Immature natural killer cell (primary cell): ENCODE measurements at places on chromosomes 1 and 21.

- DNase-seq = no peak
Measured at GRCh38 chr1:112396653-112397471, 848 bp downstream of the CTTNBP2NL start.

DNA sequence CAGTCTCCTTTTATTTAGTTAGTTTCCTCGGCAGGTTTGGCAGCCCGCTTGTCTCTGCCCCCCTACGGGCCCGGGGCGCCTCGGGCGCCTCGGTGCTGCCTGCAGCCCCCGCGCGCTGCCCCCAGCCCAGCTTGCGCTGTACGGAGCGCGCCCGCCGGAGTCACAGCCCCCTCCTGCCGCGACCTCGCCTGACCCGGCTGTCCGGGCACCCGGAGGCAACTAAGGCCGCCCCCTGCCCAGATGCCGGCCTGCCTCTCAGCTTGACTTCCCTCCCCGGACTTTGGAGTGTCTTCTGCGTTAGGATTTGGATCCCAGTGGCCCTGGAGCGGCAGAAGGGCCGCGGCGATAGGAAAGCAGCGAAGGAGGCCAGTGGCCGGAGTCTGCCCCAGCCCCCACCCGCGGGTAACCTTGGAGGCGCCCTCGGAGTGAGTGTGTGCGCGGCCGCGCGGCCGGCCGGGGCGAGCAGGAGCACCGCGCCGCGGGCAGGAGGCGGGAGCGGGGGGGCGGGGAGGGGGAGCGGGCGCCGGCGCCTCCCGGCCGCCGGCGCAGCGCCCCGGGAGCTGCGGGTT, 7.6 kb downstream of the CDKN2C start:
- peak; percentile 49 for DNase-seq

DNA sequence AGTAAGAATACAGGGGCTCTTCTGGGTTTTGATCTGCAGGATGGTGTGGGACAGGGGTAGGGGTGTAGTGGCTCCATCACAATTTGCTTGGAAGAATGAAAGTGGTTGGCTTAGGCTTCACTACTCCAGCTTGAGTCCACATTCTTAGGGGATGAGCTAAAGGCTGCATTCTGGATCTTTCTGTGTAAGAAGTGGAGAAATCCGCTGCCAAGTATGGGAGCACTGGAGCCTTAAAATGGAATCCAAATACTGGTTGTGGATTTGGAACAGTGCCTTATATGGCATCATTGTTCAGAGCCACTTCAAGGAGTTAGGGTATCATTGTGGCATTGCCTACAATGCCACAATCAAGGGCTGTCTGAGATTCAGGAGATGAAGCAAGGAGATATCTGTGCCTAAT, 187.1 kb downstream of the LMO4 start:
- DNase-seq = no peak

DNA sequence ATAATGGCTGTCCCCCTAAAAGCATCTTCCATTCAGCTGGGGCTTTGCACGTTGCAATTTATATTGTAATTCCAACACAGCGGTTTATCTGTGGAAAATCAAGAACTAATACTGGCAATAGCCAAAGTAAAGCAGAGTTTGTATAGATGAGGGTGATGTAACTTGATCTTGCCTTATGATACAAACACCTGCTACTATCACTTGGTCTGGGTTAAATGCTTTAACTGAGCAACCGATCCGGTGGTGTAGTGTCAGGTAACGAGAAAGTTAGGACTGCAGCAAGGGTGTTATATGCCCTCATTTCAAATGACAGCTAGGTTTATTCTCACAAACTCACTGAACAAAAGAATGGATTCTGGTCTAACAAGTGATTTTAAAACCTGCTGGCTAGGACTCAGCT, 47.3 kb upstream of the PLPPR4 start:
- no peak for DNase-seq

DNA sequence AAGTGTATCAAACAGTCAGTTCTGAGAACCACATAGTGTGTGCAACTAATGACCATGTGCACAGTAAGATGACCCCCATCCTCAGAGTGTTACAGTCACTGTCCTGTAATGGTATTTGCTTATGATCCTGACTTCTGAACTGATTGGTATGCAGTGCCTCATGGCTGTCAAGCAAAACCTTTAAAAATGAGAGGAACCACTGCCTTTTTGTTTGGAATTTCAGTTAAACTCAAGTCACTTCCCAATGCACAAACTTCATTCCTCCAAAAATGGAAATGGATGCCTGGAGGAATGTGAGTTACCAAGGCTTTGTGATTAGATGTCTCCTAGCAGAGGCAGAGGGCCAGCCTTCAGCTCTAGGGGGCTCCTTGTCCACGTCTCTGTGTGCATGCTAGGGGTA, 10.5 kb downstream of the C1orf198 start:
- DNase-seq = no peak

DNA sequence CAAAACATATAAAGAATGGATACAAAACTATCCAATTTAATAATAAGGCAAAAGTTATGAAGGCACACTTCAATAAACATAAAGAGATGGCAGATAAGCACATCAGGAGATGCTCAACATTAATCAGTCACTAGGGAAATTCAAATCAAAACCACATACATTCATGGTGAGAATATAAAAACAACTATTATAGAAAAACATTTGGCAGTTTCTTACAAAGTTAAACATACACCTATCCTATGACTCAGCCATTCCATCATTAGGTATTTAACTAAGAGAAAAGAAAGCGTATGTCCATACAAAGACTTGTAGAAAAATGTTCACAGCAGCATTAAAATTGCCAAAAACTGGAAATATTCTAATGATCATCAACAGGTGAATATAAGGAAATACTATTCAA, 44.3 kb downstream of the KIFAP3 start:
- no peak for DNase-seq

- peak; percentile 63 for DNase-seq
Measured at GRCh38 chr21:34022627-34023335, 50.6 kb upstream of the MRPS6 start.

- no peak for DNase-seq
Measured at GRCh38 chr1:56645677-56646305, 677 bp downstream of the PRKAA2 start.

DNA sequence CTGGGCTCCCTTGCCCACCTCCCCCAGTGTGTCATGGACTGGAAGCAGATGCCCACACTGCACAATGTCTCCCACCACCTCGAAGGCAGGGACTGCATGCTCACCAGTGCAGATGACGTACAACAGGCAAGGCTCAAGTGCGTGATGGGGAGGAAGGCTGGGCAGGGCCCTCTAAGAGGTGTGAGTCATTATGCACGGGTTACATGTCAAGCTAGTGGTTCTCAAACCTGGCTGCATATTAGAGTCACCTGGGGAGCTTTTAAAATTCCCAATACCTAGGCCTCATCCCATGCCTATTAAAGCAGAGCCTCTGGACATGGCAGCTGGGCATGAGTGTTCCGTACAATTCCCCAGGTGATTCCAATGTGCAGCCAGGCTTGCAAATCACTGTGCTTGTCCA, 137.9 kb upstream of the NGF start:
- no peak for DNase-seq

DNA sequence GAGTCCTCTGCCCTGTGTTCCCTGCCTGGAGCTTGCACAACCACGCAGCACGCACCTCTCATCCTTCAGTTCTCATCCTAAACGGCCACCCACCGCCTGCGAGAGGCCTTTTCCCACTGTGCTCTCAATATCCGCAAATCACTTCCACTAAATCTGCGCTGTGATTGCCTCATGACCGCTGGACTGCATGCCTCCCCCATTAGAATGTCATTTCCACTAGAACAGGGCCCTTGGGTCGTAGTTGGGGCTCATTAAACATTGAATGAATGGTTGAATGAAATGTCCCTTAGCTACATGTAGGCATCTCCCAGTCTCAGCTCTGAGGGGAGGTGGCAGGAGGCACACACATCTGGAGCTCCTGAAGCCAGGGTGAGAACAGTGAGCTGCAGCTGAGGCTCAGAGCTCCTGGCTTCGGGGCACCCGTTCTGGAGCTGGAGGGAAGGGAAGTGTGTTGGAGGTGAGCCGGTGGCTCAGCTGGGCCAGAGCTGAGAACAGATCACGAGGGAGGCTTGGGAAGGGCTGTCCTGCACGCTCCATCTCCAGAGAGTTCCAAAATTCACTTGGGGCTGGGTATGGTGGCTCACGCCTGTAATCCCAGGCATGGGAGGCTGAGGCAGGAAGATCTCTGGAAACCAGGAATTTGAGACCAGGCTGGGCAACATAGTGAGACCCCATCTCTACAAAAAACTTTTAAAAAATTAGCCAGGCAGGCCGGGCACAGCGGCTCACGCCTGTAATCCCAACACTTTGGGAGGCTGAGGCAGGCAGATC, 30.4 kb downstream of the TMEM201 start:
- DNase-seq = no peak

- DNase-seq = no peak
Measured at GRCh38 chr1:175894581-175894980, 151.2 kb upstream of the TNR start.

DNA sequence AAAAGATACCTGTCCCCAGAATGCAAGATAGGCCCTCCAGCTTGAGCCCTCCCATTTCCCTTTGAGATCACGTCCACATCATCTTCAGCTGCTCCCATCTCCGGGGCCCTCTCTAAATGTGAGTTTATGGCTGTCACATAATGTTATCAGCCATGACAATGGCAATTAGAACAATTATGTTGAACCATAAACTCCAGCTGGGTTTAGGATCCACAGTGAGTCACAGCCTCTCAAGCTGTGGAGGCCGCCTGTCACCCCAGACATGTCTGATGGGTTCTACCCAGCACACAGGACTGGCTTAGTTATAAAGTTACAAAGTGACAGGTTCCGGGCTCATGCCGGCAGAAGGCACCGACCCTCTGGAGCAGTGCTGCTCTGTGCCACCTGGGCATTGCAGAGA, 597.3 kb downstream of the PTPRU start:
- DNase-seq = no peak

GRCh38 chr1:229869240-229869639, 197.8 kb upstream of the GALNT2 start:
- DNase-seq = no peak

GRCh38 chr21:19908390-19908789, 1089.8 kb upstream of the NCAM2 start:
- DNase-seq = peak; percentile 15

- DNase-seq = no peak
Measured at GRCh38 chr1:53586765-53587164, 127.6 kb downstream of the DMRTB1 start.

- DNase-seq = no peak
Measured at GRCh38 chr1:115233598-115233997, 104.5 kb downstream of the NGF start.

DNA sequence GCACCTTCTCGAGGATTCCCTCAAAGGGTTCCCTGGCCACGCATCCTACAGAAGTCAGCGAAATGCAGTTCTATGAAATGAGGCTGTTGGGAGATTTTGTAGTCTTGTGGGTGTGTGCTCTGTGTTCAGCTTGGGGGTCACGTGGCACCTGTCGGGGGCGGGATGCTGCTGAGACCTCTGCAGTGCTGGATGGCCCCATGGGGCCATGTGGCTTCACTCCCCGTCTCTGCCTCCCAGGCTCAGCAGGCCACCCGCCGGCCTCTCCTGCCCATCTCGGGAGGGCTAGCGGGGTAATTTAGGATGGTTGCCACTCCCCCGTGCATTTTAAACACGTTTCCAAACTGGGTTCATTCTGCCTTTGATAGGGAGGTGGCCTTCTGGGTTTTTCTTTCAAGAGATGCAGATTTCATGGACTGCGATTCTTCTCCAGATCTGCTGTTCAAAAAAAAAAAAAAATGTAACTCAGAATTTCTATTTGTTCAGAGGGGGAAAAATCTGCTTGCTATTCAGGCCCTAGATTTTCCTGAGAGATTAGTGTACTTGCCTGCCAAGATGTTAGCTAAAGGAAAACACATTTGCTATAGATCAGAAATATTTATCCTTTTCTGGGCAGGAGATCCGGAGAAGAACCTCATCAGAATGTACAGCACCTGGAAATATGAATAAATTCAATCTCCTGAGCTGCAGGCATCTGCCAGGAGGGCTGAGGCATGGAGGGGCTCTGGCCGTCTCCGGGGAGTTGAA, 277.2 kb upstream of the VAMP3 start:
- DNase-seq = no peak
